Activated T-cell treated with anti-CD3 and anti-CD28 coated beads, Interleukin-2, amount 50 U/mL, for 72 hours (primary cell): ENCODE measurements at places on chromosomes 6 and 20. TPM values are rescaled to one million over a fixed set of nuclear protein-coding genes. Genes with fewer than 3 reads are reported as not detected.
A peak's percentile ranks its signal among the peaks of the same experiment; 100 is the strongest.

GRCh38 chr6:33966536-33966935, 162.7 kb upstream of the MLN start:
- H3K36me3 ChIP-seq, result no peaks in the 10 kb centered on the region
- H3K27ac ChIP-seq, result no peak overlapping the region
- no peak for DNase-seq
- H3K4me3 ChIP-seq, result no peak overlapping the region
- H3K4me1 ChIP-seq, result peaks cover 4% of the 10 kb centered on the region

DNA sequence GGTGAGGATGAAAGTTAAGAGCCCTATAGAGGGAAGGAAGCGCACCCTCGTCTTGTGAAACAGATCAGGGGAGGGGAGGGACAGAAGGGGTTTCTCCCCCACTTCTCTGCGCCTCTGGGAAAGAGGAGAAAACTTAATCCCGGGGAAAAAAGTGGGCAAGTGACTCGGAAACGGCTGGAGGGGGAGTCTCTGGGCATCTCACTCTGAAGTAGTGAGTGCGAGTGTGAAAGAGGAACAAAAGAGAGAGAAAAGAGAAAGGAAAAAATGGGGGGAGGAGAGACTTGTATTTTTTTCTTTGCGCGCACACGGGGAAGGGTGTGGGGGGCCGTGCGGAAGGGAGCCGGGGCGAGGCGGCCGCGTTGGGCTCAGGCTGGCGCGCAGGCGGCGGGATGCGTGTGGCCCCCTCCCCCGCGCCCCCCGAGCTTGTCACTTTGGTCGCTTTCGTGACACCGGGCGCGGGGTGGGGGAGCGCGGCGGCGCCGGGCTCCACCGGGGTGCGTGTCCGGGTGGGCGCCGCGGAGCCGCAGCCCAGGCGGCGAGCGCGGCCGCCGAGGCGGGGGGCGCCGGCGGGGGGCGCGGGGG, 454 bp downstream of the L3MBTL3 start:
- H3K36me3 ChIP-seq, result peaks cover 7% of the 10 kb centered on the region
- H3K27me3 ChIP-seq, result no peaks in the 10 kb centered on the region
- peaks cover 25% of the 10 kb centered on the region for H3K4me1 ChIP-seq
- DNase-seq, result peak; percentile 43
- H3K27ac ChIP-seq, result peak overlapping the region; percentile 94

GRCh38 chr6:18675881-18676280, 288.7 kb downstream of the RNF144B start:
- no peak for DNase-seq
- no peaks in the 10 kb centered on the region for H3K36me3 ChIP-seq
- H3K27me3 ChIP-seq, result no peaks in the 10 kb centered on the region
- no peaks in the 10 kb centered on the region for H3K4me1 ChIP-seq

DNA sequence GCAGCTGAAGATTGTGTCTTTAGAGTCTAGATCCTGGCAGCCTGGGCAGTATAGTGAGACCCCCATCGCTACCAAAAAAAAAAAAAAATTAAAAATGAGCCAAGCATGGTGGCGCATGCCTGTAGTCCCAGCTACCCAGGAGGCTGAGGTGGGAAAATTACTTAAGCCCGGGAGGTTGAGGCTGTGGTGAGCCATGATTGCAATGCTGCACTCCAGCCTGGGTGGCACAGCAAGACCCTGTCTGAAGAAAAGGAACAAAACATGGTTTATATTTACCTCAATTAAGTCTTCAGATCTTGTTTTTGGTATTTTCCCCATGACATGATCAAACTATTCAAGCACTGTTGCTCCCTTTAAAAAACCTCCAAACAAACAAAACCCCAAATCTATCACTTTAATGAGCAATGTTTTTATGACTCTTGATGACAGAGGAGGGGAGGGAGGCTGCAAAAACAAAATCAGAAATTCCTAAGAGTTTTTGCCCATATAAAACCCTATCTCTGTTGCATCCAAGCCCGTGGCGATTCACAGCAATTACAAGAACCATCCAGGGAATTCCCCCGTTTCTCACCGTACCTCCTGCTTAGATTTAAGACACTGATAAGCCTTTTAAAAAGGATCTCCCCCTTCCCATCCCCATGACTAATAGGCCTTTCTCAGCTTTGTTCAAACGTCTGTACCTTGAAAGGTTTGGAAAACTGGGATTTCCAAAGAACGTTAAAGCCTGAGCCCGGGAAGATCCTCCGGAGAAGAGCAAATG, 259.9 kb downstream of the BMP7 start:
- no peak overlapping the region for H3K27ac ChIP-seq
- H3K4me3 ChIP-seq, result no peak overlapping the region
- no peaks in the 10 kb centered on the region for H3K36me3 ChIP-seq

Gene FKBP5
- total RNA-seq, result 106 TPM

Gene PAK5
- total RNA-seq, result not detected

Gene FAM83C
- total RNA-seq, result not detected

Gene HRH3
- not detected for total RNA-seq

Gene SLC22A3
- total RNA-seq, result not detected
